ENCODE measurements at places on chromosomes 12 and 14.

GRCh38 chr12:76694369-76694768 is 69.5 kb upstream of the ZDHHC17 start:
- peak; percentile 14 for DNase-seq

DNA sequence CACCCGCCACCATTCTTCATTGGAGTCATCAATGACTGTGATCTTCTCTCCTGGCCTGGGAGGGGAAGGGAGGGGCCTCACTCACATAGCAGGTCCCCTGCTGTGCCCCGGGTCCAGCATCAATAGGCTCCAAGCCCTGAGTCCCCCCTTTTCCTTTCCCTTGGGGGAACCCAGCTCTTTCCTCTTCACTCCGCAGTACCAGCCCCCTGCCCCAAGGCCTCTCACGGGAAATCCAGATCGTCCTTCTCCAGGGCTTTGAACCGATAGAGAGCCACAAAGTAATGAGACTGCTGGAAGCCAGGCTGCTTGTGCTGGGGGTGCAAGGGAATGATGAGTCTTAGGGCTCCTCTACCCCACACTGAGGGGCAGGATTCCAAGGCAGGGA is 6.7 kb downstream of the STAC3 start:
- no peak for DNase-seq

DNA sequence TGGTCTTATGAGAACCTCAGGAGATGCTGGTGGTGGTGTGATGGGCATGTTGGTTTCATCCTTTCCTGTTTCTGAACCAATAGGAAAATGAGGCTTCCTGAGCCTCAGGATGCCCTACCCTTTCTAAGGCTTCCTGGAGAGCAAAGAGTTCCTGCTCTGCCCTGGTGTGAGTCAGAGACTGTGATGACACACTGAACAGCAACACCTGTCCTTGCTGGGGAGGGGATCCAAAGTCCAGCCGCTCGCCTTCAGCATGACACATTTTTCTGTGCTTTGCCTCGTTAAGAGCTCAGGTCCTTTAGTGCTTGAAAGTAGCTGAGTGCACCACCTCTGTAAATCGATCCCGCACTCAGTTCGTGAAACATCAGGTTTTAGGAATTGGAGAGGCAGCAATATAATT is 116.0 kb downstream of the CACNA1C start:
- DNase-seq: no peak

DNA sequence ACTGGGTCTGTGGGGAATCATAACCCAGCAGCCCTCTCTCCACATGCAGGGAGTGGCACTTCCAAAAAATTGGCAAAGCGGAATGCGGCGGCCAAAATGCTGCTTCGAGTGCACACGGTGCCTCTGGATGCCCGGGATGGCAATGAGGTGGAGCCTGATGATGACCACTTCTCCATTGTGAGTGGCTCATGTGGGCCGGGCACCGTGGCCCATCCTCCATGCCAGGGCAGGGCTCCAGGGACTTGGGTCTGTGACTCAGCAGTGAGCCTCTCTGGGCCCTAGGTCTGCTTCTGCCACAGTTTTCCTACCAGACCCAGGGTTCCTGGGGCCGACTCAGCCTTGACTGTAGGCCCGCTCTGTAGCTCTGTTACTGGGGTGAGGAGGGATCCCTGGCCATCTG is 2.2 kb downstream of the NPFF start:
- peak; percentile 53 for DNase-seq
